ENCODE measurements at places on chromosomes 5 and 9.

DNA sequence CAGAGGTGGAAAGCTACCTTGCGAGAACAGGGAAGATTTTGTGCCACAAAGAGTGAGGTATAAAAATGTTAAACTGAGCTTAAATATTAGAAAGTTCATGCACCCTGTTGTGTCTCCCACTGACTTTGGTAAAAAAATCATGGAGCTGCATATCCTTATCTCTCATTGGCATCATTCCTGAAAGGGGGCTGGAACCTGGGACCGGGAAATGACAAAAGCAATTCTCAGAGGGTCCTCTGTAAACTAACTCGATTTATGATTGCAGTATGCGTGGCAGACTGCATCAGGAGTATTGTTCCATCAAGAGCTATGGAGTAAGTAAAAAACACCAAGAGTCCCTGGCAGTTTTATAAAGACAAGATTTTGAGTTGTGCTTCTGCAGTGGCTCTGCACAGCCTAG lies 148.8 kb downstream of the DCP2 start:
- DNase-seq = no peak

- no peak for DNase-seq
These were observed 134.7 kb downstream of the GADD45G start for GRCh38 chr9:89739511-89739910.

GRCh38 chr5:129972465-129973141 lies 68.3 kb downstream of the CHSY3 start:
- no peak for DNase-seq

DNA sequence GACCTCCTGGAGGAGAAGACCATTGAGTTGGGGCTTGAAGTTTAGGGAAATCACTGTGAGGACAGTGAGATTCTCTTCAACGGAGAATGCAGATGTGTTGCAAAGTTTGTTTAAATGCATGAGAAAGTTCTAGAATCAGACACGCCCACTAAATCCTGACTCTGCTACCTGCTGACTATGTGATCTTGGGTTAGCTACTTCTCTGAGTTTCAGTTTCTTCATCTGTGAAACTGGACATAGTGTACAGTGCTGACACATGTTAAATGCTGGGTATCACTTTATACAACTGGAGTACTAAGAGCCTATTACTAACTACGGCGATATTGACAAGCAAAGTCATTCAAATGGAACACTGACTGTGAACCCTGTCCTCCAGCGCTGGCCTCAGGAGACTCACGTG lies 255.5 kb downstream of the HSPA4 start:
- DNase-seq = no peak

DNA sequence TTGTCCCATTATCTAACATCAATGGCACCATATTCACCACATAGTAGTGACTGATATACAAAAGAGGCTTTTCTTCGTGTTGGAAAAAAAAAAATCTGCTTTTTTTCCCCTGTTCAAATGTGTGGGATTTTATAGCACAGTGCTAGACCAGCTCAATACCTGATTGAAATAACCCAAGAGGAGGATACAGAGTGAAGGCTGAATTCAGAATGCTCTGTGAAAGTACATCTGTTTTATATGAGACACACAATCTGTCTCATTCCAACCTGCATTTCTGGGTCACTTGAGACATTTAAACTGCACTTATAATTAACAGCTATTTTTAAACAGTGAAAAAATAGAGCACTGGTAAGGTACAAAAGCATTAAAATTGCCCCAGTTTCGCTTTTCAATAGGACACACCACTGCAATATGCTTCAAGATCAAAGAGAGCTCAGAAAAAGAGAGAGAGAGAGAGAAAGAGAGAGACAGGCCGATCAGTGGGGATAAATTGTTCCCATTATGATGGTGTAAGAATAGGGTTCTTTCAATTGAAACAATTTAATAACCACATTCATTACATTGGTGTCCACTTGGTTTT lies 179.3 kb downstream of the NR2F1-AS1 start:
- DNase-seq = no peak

DNA sequence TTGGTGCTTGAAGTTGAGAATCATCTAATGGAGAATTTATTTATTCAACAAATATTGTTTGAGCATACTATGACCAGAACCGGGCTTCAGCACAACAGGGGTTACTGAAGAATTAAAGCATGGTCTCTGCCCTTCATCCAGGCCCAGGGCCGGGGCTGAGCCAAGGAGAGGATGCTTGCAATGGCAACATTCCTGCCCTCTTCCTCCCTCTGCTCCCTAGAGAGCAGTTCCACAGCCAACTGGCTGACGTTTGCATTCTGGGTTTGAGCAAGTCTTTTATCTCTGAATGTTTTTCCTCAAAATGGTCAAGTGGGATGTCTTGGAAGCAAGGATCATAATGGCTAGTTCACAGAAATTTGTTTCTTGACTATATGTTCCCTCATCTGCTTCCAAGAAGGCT lies 80.7 kb downstream of the GLDC start:
- no peak for DNase-seq

GRCh38 chr5:102921341-102922044 lies 166.4 kb downstream of the PAM start:
- DNase-seq = no peak

GRCh38 chr5:172679628-172680212 lies 38.7 kb downstream of the NEURL1B start:
- no peak for DNase-seq

- no peak for DNase-seq
These were observed 79.2 kb downstream of the MAST4 start for GRCh38 chr5:66675406-66675805.

- DNase-seq = no peak
These were observed 85.8 kb downstream of the CYFIP2 start for GRCh38 chr5:157351802-157352092.

GRCh38 chr5:23820765-23821471 lies 313.5 kb downstream of the PRDM9 start:
- DNase-seq = no peak

GRCh38 chr9:112850840-112851239 lies 39.8 kb downstream of the SLC46A2 start:
- no peak for DNase-seq

GRCh38 chr9:132622159-132622558 lies 39.8 kb downstream of the BARHL1 start:
- no peak for DNase-seq

- no peak for DNase-seq
These were observed 173.7 kb downstream of the GABRB2 start for GRCh38 chr5:161372682-161373344.

Measured in iPS DF 19.7 (cell line).